NCI-H2171 (cell line): ENCODE measurements at places on chromosomes 2 and 18.

GRCh38 chr2:96353032-96353561 lies 17.5 kb downstream of the NCAPH start:
- peak; percentile 49 for DNase-seq

- DNase-seq, result no peak
Observed at GRCh38 chr18:63336366-63337099, 17.0 kb upstream of the BCL2 start.

- DNase-seq, result no peak
Observed at GRCh38 chr2:148998831-148999200, 39.7 kb upstream of the LYPD6B start.

GRCh38 chr18:44601447-44601846 lies 79.2 kb upstream of the SETBP1 start:
- DNase-seq, result peak; percentile 75

DNA sequence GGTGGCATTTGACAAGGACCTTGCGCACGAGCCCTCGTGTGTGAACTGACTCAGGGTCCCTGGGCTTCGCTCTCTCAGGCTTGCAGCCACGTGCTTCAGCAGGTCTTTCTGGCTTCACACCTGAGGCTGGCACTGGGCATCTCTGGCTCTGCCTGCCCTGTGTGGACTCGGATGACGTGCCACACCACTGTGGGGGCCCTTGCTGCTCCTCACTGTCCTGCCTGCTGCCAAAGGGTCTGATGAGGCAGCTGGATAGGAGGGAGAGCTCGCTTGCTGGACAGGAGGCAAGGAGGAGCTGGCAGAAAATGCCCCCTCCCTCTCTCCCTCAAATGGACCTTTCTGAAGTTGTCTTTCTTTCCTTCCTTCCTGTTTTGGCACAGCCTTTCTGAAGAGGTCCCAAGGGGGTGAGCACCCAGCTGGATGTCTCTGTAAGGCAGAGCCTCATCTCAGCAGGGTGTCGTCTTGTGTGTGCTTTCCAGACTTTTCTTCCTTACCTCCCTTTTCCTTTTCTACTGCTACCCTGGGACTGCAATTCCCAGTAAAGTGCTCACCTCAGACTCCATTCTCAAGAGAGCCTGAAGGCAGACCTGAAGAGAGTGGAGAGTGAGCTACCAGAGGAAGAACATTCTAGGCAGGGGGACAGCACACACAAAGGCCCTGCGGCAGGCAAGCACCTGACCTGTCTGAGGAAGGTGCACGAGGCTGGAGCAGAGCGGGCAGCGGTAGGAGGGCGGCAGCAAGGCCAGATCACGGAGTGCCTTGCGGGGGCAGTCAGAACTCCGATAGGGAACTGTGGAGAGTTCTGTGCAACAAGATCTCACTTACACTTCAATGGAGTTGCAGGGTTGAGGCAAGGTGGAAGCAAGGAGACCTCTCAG lies 5.3 kb downstream of the PER2 start:
- DNase-seq, result no peak

DNA sequence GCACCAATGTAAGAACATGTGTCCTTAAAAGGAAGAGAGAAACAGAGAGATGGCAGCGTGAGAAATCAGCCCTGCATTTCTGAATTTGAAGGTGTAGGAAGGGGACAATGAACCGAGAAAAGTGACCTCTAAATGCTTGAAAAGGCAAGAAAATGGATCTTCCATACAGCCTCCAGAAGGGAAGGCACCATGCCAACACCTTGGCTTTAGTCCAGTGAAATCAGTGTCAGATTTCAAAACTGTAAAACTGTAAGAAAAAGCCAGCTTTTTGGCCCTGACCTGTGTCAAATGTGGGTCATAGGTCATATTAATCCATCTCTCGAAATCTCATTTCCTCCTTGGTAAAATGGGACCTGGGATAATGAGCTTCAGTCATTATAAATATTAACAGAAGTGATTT lies 762.3 kb downstream of the DCDC2C start:
- DNase-seq, result peak; percentile 47
